ENCODE measurements at places on chromosomes 6 and 20.

GRCh38 chr6:143949962-143950361 lies 58.1 kb downstream of the PLAGL1 start:
- no peak for DNase-seq

GRCh38 chr6:118722829-118723813 lies 71.7 kb upstream of the CEP85L start:
- DNase-seq, result no peak

- no peak for DNase-seq
Observed at GRCh38 chr20:22052025-22052650, 346.7 kb downstream of the PAX1 start.

- no peak for DNase-seq
Observed at GRCh38 chr6:130431346-130431852, 65.6 kb downstream of the TMEM200A start.

DNA sequence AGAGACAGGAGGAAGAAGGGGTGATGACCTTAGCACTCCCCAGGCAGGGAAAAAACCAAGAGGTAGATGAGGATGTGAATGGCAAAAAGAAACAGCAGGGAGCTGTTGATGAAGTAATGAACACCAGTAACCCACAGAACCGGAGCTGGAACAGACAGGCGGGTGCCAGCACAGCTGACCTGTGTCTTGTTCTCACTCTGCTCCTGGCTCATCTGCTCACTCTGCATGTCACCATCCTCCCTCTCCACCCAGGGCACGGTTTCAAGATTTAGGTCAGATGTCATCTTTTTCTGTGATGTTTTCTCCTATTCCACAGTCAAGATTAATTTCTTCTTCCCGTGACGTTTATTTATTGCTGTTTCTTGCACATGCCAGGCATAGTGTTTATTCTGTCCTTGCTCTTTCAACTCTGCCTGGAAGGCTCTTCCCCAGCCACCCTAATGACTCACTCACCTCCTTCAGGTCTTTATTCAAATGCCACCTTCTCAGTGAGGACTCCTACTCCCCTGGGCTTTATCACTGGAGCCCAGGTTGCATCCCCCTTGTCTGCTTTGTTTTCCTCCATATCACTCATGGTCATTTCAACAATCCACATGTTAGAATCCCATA lies 164.5 kb upstream of the HDAC2 start:
- no peak for DNase-seq

DNA sequence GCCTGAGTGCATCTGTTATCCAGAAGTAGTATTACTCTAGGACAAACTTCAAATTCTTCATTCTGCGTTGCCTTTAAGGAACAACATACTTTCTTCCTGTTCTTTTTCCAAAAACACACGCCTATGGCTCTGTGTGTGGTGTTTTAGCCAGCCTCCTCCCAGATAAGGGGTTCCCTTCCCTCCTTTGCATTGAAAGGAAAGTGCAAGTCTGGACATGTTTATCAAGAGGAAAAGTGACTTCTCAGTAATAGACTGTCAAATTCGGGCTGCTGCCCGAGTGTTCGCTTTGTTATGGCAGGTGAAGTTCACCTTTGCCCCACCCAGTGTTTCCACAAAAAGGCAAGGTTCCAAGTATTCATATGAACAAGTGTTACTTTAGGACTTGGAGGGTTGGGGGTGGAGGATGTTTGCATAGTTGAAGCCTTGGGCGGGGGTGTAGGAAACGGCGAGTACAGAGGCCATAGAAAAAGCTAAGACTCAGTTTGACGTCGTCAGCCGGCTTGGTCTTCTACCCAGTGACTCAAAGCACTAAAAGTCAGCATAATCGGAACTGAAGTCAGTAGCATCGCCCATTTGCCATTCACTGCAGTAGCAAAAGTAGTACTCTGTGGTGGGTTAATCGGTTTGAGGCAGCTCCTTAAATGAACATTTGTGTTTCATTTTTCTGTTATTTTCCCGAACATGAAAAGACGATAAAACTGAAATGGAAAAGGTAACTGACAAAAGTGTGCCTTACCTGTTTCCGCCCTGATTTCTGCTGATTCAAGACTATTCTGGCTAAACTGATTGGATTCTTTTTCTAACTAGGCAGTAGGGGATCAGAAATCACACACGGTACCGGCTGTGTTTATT lies 12.5 kb downstream of the PRDM1 start:
- DNase-seq, result no peak

- no peak for DNase-seq
Observed at GRCh38 chr20:50415021-50415515, 95.1 kb upstream of the PTPN1 start.

DNA sequence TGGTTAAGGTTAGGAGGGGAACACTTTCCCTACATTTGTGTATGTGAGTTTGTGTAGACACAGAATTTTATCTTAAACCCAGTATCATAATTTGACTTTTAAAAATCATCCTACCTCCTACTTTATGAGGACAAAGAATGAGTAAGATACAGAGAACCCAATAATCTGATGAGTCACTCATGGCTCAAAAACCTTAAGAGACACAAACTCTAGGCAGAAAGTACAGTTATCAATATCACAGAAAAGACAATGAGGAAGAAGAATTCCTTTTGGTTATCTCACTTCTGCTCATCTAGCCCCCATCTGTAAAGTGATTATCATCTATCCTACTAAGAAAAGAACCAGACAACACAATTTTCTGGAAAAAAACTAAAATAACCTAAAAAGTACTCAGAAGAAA lies 87.7 kb downstream of the EPB41L2 start:
- no peak for DNase-seq

DNA sequence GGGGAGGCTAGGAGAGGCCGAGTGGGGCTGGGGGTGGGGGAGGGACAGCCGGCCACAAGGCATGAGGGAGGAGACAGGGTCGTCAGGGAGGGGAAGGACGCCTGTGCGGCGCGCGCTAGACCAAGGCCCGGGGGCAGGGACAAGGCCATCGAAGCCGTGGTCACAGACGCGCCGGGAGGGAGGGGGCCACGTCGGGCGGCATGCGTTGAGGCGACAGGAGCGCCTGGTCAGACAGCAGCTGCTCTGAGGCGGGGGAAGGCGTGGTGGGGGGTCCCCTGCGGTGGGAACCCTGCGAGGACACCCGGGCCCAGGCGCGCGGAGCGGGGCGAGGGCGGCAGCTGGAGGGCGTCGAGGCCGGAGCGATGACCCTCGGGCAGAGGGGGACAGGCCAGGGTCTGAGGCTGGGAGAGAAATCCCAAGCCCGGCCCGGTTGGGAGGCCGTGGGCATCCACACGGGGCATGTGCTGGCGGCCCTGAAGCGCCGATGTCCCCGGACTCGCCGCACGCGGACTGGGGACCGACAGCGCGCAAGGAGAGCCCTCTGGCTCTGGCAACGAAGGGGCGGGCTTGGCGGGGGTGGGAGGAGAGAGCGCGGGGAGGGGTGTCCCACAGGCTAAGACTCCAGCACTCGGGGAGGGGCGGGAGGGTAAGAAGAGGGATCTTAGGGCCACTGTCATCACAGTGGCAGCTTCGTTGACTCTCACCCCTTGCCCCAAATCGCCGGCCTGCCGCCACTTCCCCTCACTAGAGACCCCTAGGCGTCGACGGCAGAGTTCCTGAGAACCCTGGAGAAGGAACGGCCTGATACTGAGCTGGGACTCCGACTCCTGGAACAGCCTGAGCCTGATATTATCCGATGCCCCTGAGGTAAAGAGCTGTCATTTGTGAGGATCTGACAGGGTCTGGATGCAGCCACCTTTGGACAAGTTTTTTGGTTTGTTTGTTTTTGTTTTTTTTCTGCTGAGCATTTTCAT lies 5.0 kb downstream of the TMEM239 start:
- DNase-seq, result no peak

DNA sequence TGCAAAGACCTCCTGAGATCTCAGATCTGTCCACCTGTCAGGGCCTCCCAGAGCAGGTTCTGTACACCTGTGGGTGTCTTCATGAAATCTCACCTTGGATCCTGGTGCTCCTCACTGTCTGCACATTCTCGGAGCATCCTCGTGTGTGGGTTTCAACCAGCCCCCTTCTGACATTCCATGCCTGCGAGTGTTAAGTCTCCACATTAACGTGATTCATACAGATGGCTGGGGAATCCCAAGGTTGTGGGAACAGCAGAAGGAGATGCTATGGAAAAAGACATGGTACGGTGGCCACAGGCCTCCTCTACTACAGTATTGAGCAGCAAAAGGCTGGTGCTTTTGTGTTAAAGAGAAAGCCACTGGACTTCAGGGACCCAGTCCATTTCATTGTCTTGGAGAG lies 556.5 kb downstream of the DHX35 start:
- no peak for DNase-seq

GRCh38 chr20:35709259-35709658 lies 10.1 kb downstream of the ROMO1 start:
- no peak for DNase-seq

DNA sequence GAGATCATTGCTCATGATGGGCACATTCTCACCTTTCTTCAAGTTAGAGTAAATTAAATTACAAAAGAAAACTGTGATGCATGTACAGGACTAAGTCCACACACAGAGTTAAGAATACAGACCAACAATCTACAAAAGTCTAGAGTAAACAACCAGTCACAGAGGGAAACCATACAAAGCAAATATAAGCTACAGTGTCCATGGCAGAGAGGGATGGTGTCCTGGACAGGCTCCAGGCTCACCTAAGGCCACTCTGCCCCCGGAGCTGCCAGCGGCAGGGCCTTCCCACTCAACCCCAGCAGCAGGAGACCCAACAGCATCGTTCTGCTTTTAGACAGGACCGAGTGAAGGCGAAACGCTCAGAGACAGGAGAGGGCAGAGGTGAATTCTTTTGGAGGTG lies 16.0 kb downstream of the PDE10A start:
- DNase-seq, result no peak

DNA sequence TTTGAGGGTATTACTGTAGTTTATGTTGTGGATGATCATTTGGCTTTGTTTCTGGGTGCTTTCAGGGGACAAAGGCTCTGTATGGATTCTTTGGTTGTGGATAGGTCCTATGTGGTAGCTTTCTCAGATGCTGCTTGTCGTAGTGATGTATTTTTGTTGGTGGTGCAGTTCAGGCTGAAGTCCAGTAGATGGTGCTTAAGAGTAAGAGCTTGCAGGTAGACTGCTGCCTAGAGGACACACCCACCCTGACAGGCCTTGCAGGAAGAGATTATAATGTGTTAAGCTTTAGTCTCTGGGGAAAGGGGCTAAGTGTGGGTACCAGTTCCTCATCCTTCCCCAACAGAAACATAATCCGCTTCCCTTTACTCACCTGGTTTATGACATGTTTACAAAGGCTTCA lies 62.6 kb upstream of the ADGRB3 start:
- no peak for DNase-seq

DNA sequence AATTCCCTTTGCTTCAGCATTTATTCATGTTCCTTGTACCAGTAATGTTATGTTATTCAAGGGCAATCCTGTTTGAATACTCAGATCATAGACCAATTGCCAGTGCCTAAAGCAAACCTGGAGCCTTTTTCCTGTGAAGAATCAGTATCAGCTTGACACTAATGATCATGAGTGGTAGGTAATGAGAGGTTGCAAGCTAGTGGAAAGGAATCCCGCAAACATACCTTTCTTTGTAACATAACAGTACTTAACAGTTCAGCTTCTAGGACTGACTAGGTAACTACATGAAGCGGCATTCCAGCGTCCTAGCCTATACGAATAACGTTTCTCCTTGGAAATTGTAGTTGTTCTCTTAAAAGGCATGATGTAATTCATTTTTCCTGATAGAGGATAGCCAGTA lies 253.7 kb downstream of the TMEM242 start:
- DNase-seq, result no peak

- DNase-seq, result no peak
Observed at GRCh38 chr6:74250161-74250818, 554.3 kb downstream of the CD109 start.

Data from HFF-Myc (cell line).